ENCODE measurements at places on chromosomes 3 and 15.

DNA sequence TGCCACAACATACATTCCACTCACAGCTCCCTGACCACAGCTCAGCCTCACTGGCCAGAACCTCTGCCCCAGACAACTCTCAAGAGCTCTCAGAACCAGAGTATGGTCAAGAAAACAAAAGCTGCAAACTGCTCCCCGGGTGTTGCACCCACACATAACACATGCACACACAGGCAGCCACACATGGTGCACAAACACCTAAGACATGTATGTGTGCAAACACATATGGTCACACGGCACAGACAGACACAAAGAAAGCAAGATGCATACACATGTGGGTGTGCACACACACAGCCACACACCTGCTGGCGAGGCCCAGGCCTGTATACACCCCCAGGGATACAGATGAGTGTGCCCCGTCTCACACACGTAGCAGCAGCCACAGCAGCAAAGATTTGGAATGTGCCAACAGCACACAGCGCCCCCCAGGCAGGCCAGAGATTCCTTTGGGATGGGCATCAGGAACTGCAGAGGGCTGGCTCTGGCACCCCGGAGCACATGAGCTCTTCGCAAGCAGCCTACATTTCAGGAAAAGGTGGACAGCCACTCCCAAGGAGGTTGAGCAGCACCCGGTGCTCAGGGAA is 6.6 kb downstream of the KLF15 start:
- DNase-seq = no peak

DNA sequence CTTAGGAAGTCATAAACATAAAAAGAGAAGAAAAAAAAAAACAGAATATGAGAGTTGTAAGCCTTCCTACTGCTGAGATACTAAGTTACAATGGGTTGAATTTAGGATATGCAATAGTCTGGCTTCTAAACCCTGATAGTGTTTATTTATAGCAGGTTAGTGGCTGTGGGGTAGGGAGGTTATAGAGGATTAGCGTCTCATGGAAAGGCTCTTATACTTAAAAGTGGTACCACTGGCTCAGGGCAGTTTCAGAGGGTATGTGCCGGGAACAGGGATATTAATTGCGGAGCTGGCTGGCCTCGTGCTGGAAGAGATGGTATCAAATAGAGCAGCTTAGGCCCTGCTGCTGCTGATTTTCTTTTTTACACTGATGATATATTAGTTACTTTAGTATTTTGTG is 60.8 kb downstream of the PFN2 start:
- DNase-seq = no peak

DNA sequence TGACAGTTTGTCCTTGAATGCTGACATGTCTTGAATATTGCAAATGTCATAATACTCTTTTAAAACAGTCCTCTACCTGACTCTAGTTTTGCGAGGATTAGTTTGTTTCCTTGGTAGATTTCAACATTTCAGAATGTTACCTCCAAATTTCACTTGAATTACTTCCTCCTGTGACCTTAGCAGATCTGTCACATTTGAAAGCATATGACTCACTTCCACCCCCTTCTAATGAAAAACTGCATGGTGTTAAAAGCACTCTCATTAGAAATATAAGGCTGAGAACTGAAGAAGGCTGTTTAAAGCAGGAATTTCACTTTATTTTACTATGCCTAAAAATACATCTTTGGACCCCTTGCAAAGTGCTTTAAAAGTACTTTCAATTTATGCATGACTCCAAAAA is 598.7 kb upstream of the TGFBR2 start:
- no peak for DNase-seq

- DNase-seq = no peak
Observed at GRCh38 chr3:107598926-107599771, 76.4 kb downstream of the BBX start.

DNA sequence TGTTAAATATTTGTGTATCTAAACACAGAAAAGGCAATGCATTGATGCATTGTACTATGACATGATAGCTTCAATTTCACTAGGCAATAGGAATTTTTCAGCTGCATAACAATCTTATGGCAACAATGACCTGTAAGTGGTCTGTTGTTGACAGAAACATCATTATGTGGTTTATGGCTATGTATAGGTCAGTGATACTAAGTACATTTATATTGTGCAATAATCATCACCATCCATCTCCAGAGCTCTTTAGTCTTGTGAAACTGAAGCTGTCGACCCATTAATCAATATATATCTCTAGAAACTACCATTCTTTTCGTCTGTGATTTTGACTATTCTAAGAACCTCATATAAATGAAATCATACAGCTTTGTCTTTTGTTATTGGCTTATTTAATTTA is 200.1 kb upstream of the ZNF717 start:
- no peak for DNase-seq

GRCh38 chr3:127043041-127043641 is 60.2 kb downstream of the PLXNA1 start:
- no peak for DNase-seq

DNA sequence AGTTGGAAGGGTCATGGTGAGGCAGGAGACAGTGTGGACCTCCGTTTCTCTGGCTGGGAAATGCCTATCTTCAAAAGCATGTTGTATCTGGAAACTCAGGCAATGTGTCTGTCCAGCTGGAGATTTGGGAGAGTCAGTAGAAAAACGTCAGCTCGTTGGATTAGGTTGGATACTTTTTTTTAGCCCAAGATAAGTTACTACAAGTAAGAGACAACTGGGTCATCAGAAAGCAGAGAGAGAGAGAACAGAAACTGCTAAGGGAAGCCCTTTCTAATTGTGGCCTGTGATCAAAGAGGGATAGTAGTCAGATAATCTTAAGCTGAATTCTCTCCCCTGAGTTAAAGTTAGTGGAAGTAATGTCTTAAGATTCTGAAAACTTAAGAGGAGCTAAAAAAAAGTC is 78.9 kb upstream of the ZNF280D start:
- no peak for DNase-seq

GRCh38 chr15:59894835-59895234 is 109.3 kb upstream of the FOXB1 start:
- no peak for DNase-seq

- DNase-seq = no peak
Observed at GRCh38 chr3:156174229-156174847, 54.0 kb downstream of the KCNAB1 start.
